NK-92 treated with Interleukin-12 subunit alpha and Interleukin-12 subunit beta, amount 100 ng/mL, for 24 hours (cell line): ENCODE measurements at places on chromosomes 16 and 17.

GRCh38 chr17:82863383-82863940 is 23.6 kb upstream of the ZNF750 start:
- no peak for DNase-seq

DNA sequence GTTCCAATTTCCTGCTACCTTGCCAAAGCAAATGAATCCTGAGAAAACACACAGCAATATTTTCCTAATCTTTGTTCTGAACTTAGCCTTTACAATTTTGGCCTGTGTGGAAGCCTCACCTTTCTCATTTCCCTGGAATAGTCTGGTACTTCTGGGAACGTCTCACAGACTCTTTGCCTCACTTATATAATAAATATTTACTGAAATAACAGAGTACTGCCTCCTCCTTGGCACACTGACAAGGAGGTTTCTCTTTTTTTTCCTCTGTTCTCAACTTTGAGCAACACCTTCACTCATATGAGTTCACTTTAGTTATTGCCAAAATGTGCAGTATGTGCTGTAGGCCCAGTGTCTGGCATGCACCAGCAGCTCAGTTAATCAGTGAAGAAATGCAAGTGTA is 37.3 kb downstream of the HSD17B2 start:
- DNase-seq = no peak

GRCh38 chr16:78693496-78693895 is 594.0 kb downstream of the WWOX start:
- DNase-seq = no peak

GRCh38 chr17:75697651-75698291 is 23.5 kb upstream of the ITGB4 start:
- DNase-seq = no peak

DNA sequence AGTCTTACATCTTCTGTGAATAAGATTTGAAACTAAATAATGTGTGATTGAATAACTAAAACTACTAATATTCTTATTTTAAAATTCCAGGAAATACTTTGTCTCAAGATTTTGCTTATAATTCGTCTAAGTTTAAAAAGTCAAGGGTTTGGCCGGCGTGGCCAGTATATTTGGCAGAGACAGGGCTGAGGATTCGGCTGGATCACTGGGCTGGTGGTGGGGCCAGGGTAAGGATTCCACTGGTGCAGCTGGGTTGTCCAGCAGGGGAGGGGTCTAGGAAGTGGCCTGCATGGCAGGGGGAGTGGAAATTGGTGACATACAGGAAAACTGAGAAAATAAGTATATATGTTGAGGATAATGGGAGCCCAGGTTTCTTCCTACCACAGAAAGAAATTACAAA is 75.7 kb downstream of the MYO1D start:
- DNase-seq = no peak

- no peak for DNase-seq
These were observed 16.5 kb downstream of the CDIP1 start for GRCh38 chr16:4522051-4522581.

DNA sequence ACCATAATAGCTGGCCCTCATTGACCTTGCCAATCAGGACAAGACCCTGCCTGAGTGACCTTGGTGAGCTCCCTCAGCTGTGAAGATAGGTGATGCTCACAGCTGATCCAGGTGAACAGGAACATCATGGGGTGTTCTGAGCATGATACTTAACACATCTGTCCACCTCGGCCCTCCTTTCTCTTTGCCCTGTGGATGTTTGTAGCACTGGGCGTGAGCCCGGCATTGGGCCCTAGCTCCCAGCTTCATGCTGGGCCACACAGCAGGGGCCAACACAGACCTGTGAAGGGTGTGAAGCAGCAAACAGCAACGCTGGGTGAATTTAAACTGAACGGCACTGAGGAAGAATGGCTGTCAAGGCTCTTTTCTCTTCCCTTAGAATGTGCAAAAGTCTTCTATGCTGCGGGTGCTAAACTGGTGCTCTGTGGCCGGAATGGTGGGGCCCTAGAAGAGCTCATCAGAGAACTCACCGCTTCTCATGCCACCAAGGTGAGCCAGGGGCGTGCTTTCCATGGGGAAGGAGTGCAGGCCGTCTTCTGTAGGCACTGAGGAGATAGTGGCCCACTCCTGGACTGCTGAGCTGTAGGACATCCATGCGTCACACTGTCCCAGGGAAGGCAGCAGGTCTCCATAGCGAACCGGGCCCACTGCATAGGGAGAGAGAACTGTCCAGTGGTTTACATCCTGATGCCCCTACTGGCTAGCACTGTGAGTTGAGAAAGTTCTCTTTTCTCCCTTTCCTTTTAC is 35.9 kb downstream of the TMEM11 start:
- DNase-seq = no peak

DNA sequence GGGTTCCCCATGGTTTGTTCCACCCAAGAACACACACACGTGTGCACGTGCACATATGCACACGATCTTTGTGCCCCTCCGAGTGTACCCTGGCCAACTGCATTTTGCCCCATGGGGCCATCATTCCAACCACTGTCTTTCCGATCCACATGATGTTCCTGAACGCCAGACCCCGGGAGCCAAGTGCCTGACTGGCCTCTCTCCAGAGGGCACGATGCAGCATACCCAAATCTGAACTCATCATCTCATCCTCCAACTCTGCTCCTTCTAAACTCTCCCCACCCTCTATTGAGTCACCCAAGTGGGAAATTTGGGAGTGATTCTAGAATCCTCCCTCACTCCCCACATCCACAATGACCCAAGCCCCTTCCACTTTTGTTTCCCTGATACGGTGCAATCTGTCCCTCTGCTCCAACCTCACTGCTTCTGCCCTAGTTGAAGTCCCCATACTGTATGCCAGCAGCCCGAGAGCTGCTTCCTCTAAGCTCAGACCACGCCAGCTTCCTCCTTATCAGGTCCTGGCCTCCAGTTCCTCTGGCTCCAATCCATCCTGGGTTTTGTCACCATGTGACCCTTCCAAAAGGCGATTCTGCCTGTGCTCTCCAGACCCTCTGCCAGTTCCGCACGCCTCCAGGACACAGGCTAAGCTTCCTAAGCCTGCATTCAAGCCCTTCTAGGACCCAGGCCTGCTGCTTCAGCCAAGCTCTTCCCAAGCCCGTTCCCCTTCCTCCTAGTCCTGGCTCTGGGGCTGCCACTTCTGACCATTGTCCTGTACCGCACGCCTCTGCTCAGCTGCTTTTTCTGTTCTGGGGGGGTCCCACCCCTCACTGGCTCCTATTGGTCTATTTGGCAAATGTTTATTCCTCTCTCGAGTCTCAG is 10.1 kb upstream of the TMEM208 start:
- no peak for DNase-seq

GRCh38 chr17:80649672-80650330 is 105.2 kb downstream of the RPTOR start:
- no peak for DNase-seq

DNA sequence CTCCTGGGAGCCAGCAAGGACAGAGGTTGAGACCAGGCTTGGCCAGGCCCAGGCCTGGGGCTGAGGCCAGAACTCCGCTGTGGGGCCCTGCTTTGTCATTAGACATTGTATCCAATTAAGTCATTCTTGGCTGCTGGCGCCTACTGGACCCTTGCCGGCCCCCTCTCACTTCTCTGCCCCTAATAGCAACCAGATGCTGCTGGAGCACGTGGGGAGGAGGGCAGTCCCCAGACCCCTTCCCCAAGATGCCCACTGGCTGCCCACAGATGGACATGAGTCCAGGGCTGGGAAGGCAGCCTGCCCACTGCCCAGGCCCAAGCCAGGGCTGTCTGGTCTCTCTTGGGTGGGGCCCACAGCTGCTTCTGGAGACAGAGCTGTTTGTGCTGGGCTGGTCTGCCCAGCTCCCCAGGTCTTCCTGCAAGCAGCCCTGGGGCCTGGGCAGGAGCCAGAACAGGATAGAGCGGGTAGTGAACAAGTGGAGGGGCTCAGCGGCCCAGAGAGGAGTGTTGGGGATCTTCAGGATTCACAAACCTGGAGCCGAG is 7.8 kb downstream of the PLXDC1 start:
- no peak for DNase-seq

DNA sequence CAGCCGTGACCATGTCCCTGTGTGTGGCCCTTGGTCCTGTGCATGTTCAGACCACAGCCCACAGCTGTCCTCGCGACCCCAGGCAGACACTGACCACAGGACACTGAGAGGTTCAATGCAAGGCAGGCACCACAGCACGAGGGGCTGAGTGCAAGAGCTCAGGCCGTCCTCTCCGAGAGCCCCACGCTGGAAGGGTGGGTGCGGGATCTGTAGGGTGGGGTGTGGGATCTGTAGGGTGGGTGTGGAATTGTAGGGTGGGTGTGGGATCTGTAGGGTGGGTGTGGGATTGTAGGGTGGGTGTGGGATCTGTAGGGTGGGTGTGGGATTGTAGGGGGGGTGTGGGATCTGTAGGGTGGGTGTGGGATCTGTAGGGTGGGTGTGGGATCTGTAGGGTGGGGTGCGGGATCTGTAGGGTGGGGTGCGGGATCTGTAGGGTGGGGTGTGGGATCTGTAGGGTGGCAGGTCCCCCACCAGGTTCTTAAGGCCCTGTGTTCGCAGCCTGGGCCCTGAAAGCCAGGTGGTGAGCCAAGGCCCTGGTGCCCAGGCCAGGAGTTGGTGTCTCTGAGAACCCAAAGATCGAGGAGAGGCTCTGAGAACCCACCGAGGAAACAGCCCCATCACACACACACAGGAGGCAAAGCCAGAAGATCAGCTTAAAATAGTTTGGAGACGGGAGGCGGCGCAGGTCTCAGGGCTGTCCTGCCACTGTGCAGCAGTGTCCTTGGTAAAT is 48.2 kb downstream of the METRNL start:
- DNase-seq = no peak

DNA sequence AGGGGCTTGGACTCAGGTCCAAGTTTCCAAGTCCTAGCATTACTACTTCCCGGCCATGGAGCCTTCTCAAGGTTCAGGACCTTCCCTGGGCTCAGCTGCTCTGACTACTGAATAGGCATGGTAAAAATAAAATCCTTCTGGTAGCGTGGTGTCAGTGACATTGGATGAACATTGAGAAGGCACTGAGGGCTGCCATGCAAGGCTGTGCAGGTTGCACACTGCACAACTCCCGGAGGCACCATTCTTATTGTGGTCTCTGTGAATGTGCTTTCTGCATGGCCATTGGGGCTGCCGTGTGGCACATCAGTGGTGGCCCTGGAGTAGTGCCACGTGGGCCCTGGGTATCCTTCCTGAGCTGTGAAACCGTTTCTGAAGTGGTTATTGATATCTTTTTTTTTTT is 250.2 kb upstream of the CIBAR2 start:
- no peak for DNase-seq

DNA sequence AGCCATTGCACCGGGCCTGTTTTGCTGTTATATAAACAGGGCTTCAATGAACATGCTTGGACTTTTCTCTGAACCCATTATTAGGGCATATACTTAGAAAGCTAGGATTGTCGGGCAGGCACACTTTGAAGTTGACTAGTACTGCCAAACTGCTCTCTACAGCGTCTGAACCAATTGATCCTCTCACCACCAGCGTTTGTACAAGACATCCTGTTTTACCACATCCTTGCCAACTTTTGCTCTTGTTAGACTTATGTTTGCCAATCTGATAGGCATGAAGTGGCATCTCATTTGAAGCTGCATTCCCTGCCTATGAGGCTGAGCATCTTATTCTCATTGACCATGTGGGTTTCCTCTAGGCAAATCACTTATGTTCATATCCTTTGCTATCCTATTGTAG is 7.4 kb upstream of the PPP1R9B start:
- no peak for DNase-seq

GRCh38 chr17:44314869-44315661 is 6.7 kb downstream of the RUNDC3A start:
- no peak for DNase-seq

DNA sequence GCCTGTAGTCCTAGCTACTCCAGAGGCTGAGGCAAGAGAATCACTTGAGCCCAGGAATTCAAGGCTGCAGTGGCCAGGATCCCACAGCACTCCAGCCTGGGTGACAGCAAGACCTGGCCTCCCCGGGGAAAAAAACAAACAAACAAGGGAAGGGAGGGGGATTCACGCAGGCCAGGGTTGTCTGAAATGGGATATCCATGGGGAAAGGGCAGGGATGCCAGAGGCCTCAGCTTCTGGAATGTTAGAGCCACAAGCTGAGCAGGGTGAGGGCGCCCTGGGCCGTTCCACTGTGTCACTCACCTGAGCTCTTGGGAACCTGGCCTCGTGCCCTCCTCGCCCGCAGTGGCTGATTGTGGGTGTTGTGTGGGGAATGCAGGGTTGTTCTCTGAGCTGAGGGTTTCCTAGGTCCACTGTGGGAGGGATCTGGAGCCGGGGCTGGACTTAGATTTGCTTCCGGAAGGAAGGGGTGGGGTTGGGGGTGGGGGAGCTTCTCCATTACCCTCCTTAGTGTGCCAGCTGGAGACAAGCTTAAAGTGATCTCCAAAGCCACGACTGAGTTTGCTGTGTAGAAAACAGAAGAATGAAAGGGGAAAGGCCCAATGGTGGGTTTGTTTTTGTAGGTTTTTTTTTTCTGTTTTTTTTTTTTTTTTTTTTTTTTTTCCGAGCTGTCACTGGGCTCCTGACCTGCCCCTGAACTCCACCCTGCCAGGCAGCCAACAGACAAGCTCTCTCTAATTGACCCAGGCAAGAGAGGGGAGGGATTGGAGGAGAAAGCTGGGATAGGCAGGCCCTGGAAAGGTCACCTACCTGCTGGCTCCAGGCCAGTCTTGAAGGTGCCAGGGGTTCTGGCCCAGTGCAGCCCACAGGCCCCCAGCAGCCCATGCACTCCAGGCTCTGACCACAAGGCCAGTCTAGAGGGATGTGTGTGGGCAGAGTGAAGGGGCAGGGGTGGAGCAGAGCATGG is at the start of gene SULT1A1:
TSS of gene SULT1A1 (minus strand) at position 414 of the 964 bp plus-strand sequence. CDS start 1,189 bp downstream, outside the sequence.
- no peak for DNase-seq
